ENCODE measurements at places on chromosomes 2 and 18.
A peak's percentile ranks its signal among the peaks of the same experiment; 100 is the strongest.

DNA sequence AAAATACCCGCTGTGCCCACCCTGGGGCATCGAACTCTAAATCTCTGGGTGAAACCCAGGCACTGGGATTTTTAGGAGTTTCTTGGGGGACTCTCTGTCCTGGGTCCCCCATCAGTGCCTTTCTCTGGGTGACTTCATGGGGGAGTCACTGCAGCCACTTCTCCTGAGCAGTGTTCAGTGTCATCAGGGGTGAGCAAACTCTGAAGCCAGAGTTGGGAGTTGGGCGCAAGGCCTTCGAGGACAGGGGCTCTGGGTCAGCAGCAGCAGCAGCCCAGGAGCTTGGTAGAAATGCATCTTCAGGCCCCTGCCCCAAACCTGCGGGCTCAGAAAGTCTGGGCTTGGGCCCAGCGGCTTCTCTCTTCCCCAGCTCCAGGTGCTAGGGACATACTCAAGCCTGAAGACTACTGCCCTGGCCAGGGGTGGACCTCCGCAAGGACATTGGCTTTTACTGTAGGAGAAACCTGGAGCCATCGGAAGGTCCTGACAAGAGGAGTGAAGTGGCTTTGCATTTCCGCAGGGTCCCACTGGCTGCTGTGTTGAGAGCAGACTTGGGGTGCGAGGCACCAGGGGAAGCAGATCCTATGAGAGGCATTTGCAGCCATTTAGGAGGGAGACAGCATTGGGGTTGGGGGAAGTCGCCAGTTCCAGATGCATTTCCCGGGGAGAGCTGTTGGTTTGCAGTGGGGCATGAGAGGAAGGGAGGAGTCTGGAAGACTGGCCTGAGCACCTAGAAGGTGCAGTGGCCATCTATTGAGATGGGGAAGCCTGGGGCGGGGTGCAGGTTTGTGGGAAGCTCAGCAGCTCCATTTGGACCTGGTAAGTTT lies 51.5 kb upstream of the FAHD2A start:
- no peak for DNase-seq

DNA sequence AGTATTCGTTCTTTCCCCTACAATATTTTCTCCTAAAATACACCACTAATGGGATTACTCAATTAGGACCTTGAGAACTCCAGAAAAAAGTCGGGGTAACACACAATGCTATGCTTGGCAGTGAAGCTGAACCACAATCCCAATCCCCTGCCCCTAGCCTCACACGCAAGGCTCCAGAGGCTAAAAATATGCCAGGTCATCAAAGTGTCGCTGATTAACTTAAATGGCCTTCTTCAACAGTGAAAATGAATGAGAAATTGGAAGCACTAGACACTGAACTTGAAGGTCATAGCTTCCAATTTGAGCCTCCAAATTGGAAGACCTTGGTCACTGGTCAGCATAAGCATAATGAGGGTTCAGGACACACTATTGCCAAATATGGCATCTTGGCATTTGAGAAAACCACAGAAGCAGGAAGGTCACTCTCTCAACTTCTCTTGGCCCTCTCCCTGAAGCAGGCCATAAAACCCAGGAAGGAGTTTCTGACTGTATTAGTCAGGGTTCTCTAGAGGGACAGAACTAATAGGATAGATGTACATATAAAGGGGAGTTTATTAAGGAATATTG lies 86.0 kb upstream of the SATB2 start:
- DNase-seq: no peak

DNA sequence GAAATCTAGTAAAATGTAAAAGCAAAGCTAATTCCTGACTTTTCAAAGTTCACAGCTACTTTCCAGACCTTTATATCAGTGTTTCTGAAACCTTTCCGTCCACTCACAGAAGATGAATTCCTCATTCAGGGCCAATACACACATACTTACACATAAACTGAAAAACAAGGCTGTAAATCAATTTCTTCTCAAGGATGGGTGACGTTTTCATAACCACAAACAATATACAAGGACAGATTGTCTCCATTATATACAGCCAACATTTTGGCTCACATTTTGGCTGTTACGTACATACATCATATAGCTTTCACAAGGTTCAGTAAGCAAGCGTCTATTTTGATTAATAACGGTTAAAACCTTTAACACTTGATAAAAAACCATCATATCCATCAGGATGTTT lies 1.4 kb downstream of the RPRD1A start:
- no peak for DNase-seq

- peak; percentile 51 for DNase-seq
Measured at GRCh38 chr2:39379643-39380524, 57.2 kb downstream of the MAP4K3 start.

GRCh38 chr2:33522576-33522975 lies 46.1 kb downstream of the RASGRP3 start:
- DNase-seq: no peak

DNA sequence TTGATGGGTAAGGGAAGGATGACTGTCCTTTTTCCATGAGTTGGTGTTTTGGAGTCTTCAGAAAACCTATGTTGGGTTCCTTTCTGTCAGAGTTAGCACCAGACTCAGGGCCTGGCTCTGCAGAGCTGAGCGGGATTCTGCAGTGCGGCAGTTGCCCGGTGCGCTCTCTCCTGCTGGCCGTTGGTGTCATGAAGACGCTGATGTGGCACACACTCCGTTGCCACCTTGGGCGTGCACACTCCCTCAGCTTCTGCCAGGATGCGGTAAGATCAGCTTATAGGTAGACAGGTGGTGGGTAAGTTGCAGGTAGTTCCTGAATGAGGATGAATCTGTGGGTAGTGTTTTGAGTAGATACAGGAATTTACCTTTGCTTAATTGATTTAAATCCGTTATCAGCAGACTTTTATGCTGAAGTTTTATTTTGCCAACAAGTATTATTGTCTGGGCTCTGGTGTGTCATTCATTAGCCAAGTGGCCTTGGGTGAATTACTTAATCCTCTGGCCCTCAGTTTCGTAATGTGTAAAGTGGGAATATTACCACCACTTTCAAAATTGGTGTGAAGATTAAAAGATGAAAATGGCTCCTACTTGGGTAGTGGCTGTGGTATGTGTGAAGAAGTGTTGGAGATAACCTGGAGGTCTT lies 26.8 kb downstream of the DGKD start:
- no peak for DNase-seq

DNA sequence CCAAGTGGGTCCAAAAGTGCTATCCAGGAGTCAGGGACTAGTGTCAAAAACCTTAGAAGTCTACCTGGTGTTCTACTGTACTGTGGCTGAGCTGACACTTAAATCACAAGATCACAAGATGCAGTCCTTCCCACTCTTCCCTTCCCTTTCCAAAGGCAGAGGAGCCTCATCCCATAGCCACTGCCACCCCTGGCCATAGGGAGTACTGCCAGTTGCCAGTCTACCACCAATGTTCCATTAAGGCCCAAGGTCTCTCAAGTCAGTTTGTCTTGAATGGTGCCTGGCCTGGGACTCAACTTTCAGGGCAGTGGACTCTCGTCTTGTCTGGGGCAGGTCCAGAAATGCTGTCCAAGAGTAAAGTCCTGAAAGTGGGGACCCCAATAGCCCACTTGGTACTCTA lies 585.6 kb downstream of the NUP35 start:
- DNase-seq: no peak

GRCh38 chr2:110100480-110100879 lies 15.1 kb downstream of the MALL start:
- no peak for DNase-seq

DNA sequence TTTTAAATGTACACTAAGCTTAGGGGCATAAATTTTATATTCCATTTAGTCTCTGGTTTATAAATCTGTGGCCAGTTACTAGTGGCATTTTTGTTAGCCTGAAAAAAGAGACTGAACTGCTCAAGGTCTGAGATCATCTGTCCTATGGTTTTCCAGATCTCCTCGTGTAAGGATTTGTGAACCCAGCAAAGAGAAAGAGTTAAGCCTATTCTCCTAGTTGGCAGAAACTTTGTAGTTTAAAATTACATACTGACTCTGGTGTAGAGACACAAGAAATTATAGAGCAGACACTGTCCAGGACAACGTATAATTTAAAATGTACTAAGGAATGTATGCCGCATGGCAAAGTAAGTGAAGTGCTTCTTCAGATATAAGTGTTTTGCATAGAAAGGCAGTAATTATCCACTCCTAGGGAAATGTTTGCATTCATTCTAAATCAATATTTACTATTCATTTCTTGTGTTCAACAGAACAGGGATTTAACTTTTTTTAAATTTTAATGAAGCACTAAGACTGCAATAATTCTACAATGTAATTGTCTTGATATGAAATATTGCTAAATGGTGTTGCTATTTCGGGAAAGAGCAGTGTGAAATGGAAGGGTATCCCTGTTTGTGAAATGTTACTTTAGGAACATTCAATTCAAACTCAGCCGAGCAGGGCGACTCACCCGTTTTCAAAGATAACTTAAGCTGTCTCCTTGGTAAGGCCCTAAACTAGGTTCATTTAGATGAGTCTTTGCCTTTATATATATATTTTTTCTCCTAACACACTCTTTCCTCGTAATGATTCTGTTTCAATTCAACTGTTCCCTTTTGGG lies 508.4 kb upstream of the ZEB2 start:
- DNase-seq: no peak

- DNase-seq: no peak
Measured at GRCh38 chr18:32290810-32291209, 101.0 kb downstream of the MEP1B start.

DNA sequence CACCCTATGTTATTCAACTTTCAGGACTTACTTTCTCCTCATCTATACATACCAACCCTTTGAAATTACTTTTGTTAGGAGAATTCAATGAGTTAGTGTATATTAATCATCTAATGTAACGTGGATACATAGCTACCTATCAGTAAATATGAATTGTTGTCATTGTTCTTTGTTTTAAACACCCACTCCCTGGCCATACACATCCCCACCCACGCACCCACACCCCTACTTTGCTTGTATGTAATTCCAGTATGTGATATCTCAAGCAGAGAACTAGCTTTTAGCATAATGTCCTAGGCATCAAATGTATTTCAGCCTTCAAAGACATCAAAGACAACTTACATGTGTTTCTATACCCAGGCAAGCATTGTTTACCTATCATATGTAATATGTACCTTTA lies 129.2 kb downstream of the MAP4K4 start:
- no peak for DNase-seq

GRCh38 chr2:9225806-9226205 lies 19.2 kb downstream of the ASAP2 start:
- DNase-seq: no peak

DNA sequence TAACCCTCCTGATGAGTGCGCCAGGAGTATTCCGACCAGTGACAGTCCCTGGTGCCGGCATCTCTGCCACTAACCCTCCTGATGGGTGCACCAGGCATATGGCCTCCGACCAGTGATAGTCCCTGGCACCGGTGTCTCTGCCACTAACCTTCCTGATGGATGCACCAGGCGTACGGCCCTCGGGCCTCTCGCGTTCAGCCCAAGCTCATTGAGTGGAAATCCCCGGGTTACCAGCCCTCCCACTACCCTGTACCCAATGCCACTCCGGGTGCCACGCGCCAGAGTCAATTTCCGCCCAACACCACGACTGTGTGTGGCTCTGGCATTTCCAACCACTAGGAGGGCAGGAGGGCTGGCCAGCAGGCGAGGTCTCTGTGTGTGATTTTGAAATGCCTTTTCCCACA lies 11.7 kb upstream of the GPC1 start:
- DNase-seq: no peak

DNA sequence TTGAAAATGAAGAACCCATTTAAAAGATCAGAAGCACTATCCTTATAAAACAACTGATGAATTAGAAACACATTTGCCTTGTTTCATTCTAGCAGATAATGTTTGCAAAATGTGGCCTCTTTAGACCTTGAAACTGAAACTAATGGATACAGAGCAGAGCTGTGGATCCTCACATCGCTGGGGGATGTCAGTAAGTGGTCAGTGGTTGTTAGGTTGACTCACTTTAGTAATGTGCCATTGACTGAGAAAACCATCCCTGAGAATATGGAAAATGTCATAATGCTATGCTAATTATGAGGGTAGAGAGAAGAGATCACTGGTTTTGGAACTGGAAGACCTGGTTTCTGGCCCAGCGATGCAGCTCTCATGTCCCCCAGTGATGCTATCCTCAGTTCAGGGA lies 176.7 kb downstream of the MYO1B start:
- DNase-seq: peak; percentile 31

GRCh38 chr2:104849618-104850141 lies 4.2 kb upstream of the POU3F3 start:
- DNase-seq: peak; percentile 66

- peak; percentile 6 for DNase-seq
Measured at GRCh38 chr18:40935423-40935822, 1019.6 kb upstream of the PIK3C3 start.

DNA sequence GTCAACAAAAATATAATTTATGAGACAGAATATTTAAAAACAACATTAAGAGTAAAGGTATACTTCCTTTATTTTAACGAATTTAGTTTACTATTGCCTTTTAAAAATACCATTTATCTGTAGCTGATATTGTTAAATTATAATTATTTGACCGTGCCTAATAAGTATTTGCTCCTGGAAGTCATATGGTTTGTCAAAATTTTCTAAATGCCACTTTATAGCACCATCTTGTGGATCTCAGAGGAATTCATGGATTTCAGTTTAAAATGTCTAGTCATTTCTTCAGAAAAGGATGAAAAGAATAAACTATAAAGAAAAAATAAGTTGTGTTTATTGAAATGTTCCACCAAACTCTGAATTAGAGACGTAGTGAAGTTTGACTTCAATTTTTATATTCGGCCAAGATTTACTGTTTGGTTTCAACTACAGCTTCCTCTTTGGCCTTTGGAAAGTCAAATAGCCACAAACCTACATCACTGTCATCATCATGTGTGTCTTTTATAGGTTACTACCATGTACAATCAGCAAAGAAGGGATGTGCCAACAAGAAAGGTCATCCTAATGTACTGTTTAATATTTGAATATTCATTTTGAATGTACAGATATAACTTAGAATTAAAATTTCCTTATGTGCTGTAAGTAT lies 10.3 kb upstream of the FTCDNL1 start:
- DNase-seq: no peak

DNA sequence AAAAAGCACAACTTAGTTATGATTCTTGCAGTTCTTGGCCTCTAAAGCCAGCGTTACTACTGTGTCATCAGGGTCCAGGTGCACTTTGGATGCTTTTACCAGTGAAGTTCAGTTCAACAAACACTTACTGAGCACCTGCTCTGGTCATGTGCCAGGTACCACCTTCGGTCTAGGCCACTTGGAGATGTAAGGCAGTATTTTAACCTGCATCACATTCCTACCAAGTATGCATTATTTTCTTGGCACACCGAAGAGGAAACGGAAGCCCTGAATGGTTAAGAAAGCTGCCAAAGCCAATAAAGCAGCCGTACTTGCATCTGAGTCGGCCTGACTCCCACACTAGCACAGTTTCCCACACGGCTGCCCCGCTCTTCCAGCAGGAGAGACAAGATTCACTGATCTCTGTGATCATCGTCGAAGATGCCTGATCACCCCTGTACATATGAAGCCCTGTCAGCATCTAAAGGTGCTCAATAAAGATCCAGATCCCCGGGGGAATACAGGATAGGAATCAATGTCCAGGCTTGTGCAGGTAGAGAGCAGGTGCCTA lies 427.1 kb downstream of the EIPR1 start:
- no peak for DNase-seq

DNA sequence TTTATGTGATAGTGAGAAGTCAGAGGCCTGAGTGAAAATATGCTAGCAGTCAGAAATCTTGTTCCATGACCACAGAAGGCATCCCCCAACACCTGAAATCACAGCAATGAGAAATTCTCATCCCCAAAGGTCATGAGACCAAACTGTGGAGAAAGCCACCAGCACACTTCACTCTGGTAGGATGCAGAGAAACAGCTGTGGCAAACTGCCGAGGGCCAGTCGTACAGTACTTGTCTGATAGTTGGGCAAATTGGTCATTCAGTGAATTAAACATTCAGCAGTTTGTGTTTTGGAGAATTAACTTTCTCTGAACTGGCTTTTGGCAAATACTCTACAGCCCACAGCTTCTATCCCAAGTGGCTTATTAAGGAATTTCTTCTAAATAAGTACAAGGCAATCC lies 117.2 kb downstream of the TSN start:
- DNase-seq: no peak

Measured in activated CD4-positive, alpha-beta T cell treated with anti-CD3 and anti-CD28 coated beads, Interleukin-2, amount 50 U/mL, for 16 hours (primary cell).